ENCODE measurements at places on chromosomes 7 and 10.

DNA sequence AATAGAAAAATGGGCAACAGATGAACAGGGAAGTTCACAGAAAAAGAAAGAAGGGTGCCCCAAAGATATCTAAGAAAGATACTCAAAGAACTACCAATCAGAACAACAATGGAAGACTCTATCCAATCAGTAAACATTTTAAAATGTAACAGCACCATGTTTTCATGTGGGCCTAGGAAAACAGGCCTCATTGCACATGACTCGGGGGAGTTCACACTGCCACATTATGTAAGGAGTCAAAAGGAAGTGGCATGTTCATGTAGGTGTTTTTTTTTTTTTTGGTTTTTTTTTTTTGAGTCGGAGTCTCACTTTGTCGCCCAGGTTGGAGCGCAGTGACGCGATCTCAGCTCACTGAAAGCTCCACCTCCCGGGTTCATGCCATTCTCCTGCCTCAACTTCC, 132.2 kb downstream of the USP6NL start:
- no peak for DNase-seq

- DNase-seq = peak; percentile 43
Observed at GRCh38 chr7:28926871-28927597, 31.1 kb downstream of the TRIL start.

DNA sequence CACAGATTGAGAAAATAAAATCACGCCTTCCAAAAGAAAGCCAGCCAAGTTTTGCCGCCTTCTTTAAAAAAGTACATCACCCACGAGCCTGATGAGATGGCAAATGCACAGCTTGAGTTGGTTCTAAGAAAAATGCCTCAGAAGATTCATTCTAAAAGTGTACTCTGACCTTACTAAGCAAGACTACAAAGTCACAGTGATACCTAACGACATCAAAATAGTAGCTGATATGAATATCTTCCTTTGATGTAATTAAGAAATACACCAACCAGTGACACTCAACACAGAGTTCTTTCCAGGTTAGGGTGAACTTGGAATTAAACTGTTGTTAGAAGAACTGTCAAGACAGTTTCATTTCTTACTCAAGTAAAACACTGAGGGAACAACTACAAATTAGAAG, 78.0 kb upstream of the AMPH start:
- no peak for DNase-seq

DNA sequence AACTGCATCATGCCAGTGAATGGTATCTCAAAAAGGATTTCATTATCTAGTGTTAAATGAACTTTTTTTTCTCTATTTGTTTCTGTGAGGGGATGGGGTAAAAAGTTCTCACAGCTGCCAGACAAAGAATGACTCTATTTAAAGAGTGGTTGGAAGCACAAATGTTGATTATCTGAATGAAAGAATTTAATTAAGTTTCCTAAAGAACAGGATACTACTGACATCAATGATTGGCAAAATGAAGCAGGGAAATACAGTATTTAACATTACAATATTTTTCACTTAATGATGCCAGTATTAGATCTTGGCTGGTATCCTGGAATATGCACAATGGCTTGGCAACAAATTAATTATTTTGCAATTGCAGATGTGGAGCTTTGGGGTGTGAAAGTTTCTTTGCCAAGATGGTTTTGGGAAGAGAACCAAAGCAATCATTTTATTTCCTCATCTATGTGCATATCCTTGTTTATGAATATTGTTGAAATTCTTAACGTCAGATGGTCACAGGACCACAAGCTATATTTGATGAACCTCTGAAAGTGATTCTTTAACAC, 336.8 kb downstream of the ARL4A start:
- no peak for DNase-seq

GRCh38 chr10:58642916-58643428, 130.3 kb downstream of the BICC1 start:
- DNase-seq = no peak

DNA sequence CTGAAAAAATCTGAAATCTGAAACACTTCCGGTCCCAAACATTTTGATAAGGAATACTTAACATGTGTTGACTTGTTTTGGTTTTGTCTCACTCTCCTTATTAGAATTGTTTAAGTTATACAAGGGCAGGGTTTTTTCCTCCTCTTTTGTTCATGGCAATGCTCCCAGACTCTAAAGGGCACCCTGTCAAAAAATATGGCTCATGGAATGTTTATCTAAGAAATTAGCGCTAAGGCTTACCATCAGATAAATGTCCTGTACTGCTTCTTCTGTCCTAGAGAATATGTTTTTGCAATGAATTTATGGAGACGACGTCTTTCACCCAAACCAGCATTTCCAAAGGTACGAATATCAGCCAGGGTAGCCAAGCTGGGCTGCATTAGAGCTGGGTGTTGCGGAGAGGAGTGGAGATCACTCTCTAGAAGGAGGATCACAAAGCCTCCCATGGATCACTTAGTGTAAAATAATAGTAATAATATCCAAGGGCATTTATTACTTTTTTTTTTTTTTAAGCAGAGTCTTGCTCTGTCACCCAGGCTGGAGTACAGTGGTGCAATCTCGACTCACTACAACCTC, 46.8 kb downstream of the ERLIN1 start:
- DNase-seq = no peak

GRCh38 chr7:143126146-143126545, 5.7 kb upstream of the PIP start:
- no peak for DNase-seq

DNA sequence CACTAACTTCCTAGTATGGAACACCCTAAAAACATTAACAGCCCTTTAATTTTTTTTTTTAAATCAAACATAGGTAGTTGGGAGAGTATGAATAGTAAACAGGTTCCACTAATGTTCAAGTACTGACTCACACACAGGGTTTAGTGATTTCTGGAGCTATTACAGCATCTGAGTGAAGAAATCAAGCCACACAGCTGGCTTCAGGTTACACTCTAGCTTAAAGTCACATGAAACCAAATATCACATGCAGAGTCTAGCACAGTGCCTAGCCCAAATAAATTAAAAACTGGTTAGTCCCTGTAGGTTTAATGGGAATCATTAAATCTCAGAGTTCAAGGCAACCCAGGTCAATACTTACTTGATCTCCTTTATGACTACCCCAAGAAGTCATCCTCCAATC, 11.6 kb downstream of the PANK1 start:
- DNase-seq = no peak
